ENCODE measurements at places on chromosomes 16 and 17.

- no peak for DNase-seq
These were observed 2.5 kb upstream of the GINS3 start for GRCh38 chr16:58389724-58390123.

- no peak for DNase-seq
These were observed 208.9 kb downstream of the CDH13 start for GRCh38 chr16:82835487-82836155.

DNA sequence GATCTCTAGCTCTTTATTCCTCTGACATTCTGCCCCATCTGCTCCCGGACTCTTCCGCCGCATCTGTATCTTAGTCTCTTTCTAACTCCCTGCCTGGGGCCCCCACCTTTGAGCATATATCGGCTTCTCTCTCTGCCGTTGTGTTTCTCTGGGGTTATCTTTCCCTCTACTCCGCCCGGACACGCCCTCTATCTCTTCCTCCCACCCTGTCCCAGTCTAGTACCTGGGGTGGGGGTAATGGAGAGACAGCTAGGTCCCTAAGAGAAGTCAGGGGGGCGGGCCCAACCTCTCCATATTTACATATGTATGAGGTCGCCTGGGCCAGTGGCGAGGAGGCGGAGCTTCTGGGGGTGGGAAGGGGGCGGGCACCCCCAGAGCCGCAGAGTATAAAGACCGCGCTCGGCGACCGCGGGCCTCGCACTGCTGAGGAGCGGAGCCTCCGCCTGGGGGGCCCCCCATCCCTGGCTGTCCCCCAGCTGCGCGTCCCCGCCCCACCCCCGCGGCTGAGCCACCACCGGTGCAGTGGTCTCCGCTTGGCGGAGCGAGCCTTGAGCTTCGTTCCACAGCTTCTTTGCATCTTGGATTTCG is at the start of gene ATP1B2:
Gene ATP1B2, plus strand, starts transcription at position 418 of the 588 bp plus-strand sequence. CDS start 593 bp downstream, outside the sequence.
- DNase-seq = no peak

DNA sequence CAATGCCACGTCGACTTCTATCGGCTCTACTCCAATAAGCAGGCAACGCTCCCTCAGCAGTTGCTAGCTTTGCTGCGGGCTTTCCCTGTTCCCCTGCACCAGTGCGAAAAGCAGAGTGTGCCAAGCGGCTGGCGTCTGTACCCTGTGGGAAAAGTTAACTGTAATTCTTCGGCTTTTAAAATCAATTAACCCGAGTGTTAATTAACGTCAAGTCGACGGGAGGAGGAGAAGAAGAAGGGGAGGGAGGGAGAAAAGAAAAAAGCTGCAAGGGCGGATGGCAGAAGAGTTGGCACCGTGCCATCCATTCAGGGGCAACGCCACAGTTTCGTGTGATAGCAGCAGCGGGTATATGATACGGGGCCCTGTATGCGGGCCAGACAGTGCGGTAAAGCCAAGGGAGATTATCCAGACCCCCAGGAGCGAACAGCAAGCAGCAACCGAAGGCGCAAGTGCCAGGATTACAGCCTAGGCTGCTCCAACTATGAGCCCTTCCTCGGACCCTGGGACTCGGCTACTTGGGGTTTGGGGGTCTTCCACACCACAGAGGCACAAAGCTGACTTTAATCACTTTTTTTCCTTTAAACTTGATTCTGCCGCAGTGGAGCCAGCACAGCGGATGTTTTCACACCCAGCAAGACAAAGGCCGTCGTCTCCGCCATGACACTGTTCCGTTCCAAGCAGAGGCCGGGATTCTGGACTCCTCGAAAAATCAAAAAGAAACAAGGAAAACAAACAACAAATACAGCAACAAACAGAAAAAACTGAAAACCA is 253.8 kb upstream of the PMFBP1 start:
- no peak for DNase-seq

- no peak for DNase-seq
These were observed 5.1 kb downstream of the PLCG2 start for GRCh38 chr16:81784072-81784795.

- peak; percentile 96 for DNase-seq
These were observed 183.0 kb downstream of the PHKB start for GRCh38 chr16:47644166-47644565.

- no peak for DNase-seq
These were observed 42.1 kb downstream of the ENGASE start for GRCh38 chr17:79116575-79117368.

DNA sequence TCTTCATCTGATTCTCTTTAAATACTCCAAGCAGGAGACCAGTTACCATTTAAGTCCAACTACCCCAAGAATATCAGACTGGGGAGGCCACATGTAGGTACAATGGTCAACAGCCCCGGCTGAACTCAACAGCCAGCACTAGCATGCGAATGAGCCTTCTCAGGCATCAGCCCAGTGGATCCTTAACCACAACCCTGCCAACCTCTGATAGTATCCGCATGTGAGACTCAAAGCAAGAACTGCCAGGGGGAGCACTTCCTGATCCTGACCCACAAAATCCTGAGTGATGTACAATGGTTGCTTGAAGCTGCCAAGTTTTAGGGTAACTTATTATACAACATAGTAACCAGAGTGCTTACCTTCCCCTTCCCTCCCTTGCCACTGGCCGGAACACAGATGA is 4.0 kb downstream of the PYY start:
- no peak for DNase-seq

Measured in non-pigmented ciliary epithelial cell (primary cell).